ENCODE measurements at places on chromosomes 1 and 21.

DNA sequence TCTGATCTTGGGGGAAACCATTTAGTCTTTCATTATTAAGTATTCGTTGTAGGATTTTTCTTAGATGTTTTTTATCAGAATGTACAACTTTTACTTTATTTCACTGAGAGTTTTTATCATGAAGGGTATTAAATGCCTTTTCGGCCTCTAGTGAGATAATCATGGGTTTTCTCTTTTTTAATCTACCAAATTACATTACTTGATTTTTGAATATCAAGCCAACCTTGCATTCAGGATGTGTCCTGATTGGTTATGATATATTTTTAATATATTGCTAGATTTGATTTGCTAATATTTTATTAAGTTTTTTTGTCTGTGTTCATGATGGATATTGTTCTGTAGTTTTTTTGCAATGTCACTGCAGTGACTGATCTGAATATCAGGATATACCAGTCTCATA, 9.4 kb downstream of the NUF2 start:
- no peak for DNase-seq

GRCh38 chr1:19310720-19311502, 1.0 kb downstream of the AKR7A2 start:
- DNase-seq: no peak

GRCh38 chr1:230977761-230978490, 735 bp downstream of the TTC13 start:
- DNase-seq: peak; percentile 12

- no peak for DNase-seq
Measured at GRCh38 chr1:9291914-9292360, 757 bp upstream of the SPSB1 start.

DNA sequence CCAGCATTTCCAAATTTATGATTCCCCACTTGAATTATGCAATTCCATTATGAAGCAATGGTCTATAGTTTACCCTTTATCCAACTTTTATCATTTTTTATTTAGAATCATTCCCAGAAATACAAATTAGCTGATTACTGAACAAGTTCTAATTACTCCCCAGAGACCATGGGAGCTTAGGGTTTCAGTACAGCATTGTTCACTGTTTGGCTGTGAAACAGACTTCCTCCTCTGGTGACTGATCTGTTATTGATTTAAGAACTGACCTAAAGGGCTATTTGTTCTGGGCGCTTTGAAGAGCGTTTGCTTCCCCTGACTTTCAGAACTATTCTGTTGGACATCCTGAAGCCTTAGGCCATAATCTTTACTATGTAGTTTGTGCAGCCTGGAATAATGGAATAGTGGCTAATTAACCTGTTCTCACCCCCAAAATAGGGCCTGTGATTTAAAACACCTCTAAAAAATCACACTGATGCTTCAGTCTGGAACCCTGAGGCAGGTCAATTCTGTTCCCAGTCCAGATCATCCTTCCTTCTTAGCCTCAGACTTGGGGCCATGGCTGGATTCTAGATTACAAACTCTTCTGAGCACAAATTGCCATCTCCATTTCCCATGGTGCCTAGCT, 58.7 kb downstream of the ALG14 start:
- DNase-seq: no peak

- DNase-seq: no peak
Measured at GRCh38 chr1:230219174-230220067, 152.4 kb downstream of the GALNT2 start.

DNA sequence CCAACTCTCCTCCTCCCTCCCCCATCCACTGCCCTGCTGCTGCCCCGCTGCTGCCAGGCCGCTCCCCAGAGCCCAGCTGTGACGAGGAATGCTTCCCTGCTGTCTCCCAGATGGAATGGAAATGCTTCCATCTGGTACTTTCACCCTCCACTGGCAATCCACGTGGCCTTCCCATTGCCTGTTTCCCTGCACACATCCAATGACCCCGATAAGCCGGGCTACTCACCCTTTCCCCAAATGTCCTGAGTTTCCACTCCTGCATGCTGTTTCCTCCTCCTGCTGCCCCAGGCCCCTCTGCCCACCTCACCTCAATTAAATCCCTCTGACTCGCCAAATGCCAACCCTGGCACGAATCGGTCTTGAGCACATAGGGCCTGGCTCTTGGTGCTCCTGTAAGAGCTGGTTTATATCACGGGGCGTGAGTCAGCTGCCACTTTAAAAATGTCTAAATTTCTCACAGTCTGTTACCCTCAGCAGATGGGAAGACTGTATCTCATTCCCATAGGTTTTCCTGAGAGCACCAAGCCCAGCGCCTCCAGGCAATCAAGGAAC, 36.4 kb downstream of the MRAP start:
- no peak for DNase-seq

GRCh38 chr1:185808631-185809030, 74.4 kb downstream of the HMCN1 start:
- no peak for DNase-seq

- DNase-seq: no peak
Measured at GRCh38 chr1:162571696-162572095, 10.2 kb downstream of the UAP1 start.

DNA sequence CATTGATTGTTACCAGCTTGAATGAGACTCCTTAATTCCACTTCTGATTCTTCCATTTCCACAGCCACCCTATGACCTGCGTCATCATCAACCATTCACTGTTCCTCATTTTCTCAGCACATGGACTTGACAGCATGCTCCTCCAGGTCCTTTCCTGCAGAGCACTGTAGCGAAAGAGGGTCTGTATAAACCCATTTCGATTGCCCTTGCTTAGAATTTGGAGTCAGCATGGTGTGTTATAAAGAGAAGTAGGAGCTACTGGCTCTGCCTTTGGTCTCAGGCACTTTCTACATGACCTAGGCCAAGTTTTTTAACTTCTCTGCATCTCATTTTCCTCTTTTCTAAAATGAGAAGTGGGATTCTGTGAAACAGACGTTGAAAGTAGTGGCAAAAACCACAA, 133.8 kb downstream of the AK5 start:
- DNase-seq: no peak

- DNase-seq: no peak
Measured at GRCh38 chr1:247212627-247213617, 41.1 kb upstream of the ZNF124 start.

GRCh38 chr1:18861590-18861989, 2.1 kb upstream of the TAS1R2 start:
- DNase-seq: no peak

Data from CD4-positive, alpha-beta T cell treated with Interleukin-21 for 1 hour (primary cell).